ENCODE measurements at places on chromosomes 3 and 15.

DNA sequence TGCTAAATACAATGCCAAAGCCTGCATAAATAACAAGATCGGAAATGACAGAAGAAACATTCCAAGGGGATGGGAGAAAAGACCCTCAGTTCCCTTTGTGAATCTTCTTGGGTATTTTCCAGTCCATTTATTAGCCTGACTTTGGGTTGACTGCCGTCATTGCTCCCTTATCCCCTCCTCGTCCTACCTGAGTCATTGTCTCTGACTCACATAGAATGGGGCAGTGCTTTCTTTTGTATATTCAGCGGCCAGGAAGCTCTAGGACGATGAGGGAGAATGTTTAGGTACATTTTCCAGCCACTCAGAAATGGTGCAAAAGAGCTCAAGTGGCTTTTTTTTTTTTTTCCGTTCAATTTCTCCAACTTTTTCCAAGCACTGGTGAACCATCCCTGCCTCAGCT lies 71.6 kb downstream of the KAT2B start:
- no peak for DNase-seq

- no peak for DNase-seq
These were observed 48.6 kb upstream of the ULK4 start for GRCh38 chr3:42010530-42010929.

GRCh38 chr3:89440386-89440785 lies 333.0 kb downstream of the EPHA3 start:
- DNase-seq, result no peak

- no peak for DNase-seq
These were observed 215.1 kb downstream of the MYRIP start for GRCh38 chr3:40024526-40024925.

DNA sequence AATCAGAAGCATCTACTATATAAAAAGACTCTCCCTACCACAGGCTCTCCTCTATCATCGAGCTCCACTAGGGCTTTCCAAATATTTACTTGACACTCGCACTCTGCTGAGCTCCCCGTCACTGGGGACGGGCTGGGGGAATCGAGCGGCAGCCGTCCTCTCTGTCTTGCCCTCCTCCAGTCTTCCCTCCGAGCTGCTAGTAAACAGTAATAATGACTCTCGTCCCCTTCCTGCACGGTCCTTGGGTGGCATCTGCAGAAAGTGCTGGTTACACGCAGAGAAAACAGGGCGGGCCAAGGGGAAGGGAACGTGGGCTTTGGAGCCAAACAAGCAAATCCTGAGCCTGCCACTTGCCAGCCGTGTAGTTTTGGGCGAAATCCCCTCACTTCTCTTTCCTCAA lies 96.6 kb downstream of the LRIG1 start:
- no peak for DNase-seq

GRCh38 chr15:66931768-66932633 lies 133.4 kb upstream of the SMAD3 start:
- no peak for DNase-seq

GRCh38 chr3:100269410-100270214 lies 8.8 kb downstream of the TBC1D23 start:
- DNase-seq, result no peak

GRCh38 chr3:172276103-172276502 lies 172.2 kb downstream of the GHSR start:
- no peak for DNase-seq

DNA sequence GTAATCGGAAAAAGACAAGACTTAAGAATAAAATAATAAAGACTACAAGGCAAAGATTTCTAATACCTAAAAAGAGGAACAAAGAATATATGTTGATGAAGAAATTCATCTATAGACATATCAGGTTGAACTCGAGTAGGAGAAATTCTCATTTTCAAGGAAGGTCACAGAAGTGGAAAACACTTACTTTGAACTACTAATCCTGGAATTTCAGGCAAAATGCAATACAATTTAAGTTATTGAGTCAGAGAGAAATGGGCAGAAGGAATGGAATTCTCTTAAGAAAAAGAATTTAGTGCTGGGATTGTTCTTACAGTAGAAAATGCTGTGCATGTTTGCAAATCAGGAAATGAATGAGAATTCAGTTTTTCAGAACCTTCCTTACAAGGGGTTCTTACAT lies 135.9 kb upstream of the TGFBR2 start:
- DNase-seq, result no peak

DNA sequence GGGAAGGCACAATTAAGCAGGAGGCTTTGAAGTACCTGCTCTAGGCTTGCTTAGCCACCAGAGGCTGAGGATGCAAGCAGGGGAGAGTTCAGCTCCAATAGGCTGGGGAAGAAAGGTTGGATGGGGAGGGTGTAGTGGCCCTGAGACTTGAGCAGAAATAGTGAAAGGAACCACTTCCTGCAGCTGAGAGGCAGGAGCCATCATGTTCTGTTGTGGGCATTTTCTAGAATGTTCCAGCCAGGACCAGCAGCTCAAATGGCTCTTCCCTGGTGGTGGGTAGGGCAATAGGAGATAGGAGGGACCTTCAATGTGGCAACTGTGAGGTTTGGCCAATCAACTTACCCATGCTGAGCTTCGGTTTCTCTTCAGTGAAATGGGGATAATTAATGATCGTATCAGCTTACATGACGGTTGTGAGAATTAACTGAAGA lies 79.1 kb upstream of the CGNL1 start:
- no peak for DNase-seq

DNA sequence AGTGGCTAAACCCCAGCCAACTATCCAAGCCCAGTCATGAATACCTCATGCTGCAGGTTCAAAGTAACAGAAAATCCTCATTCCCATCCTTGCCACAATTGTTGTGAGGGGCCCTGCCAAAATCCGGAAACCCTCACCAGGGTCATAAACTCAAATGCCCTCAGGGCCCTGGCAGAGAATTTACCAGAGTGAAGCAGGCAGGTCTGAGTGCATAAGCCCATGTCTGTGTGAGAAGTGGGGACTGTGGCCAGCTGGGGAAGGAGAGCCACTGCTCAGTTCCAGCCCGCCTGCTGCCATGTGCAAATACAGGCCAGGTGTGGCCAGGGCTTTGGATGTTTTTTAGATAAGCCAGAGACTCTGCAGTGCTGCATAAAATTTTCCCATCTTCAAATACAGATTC lies 7.0 kb downstream of the CEP152 start:
- no peak for DNase-seq

DNA sequence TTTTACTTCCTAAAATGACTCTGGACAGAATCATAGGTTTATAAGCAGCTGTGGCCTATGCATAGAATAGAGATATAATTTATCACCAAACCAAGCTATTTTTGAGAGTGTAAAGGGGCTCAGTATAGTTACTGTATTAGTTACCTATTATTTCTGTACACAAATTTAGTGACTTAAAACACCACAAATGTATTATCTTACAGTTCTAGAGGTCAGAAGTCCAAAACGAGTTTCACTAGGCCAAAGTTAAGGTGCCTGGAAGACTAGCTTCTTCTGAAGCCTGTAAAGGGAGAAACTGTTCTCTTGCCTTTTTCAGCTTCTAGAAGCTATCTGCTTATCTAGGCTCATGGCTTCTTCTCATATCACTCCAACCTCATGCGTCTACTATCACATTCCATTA lies 30.1 kb downstream of the CCDC54 start:
- DNase-seq, result no peak

DNA sequence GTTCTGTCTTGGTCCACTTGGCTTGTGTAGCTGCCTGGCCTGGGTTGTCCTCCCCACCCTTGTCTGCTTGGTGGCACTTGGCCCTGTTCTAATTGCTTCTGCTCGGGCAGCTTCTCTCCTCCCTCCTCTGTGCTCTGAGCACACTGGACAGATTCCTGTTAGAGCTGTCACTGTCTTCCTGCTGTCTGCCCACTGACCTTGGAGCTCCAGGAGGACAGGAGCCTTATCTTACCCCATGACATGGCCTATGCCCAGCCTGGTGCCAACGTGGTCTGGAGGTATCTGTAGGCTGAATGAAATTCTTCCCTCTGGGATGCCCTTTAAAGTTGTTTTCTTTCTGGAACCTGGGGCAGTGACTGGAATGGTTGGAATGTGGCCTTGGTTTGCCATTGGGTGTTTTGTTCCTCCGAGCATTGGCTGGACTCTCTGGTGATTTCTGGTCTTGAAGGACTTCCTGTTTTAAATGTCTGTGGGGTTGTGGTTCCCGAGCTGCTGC lies 94.1 kb downstream of the FAM43A start:
- no peak for DNase-seq

GRCh38 chr15:29871401-29871800 lies 49.1 kb upstream of the TJP1 start:
- DNase-seq, result no peak

DNA sequence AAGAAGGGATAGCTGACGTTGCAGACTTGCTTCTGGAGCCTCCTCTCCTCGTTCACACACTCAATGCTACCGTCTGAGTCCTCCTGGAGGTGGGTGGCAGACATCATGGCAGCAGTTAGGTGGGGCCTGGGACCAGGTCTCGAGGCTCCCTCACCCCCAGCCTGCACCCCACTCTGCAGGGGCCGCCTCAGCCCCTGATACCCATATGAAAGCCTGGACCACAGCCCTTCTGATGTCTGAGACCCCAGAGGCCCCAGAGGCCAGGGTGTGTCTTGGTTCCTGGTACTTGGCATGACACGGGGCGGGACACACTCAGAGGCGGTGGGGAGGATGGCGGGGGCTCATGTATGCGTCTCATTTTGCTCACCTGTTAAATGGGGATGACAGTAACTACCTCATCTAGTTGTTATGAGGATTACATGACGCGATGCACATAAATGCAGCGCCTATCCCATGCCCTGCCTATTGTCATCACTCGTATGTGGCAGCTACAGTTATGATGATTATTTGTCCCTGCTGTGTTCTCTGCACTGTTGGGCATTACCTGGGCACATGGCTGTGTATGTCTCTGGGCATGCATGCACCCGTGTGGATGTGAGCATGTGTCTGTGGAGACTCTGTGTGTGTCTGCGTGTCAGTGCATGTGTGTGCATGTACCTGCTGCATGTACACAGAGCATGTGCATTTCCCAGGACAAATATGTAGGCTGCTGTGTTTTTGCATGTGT lies 39.9 kb downstream of the FEM1B start:
- DNase-seq, result no peak

DNA sequence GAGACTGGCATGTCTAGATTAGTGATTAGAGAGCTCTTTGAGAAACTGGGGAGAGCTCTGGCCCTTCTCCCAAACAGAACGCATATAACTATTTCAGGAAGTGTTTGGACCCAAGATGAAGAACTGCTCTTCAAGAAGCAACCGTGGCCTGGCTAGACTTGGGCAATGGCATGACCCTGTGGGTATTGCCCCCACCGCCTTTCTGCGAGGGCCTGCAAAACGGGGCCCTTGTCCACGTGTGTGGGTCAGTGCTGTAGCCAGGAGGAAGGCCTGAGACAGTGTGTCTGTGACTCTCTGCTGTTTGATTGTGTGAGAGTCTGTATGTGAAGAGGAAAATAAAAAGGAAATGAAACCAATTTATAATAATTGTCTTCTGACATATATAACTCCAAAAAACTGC lies 42.5 kb downstream of the EEFSEC start:
- no peak for DNase-seq

GRCh38 chr15:100725121-100726069 lies 123.0 kb downstream of the ASB7 start:
- DNase-seq, result no peak

DNA sequence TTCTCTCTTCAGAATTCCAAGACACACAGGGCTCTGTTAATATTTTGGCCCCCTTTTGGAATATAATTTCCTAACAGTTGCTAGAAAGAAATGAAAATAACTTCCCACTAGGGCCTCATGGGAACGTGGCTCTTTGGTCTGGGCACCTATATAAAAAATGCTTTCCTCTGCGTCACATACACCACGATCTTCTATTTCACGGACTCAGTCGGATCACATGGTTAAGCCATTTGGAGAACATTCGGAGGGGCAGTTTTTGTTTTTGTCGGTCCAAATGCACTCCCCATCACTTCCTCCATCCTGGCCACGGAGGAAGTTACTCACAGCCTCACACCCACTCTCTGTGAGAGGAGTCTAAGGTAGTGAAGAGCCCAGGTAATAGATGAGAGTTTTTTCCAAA lies 21.0 kb downstream of the TMEM44 start:
- no peak for DNase-seq

DNA sequence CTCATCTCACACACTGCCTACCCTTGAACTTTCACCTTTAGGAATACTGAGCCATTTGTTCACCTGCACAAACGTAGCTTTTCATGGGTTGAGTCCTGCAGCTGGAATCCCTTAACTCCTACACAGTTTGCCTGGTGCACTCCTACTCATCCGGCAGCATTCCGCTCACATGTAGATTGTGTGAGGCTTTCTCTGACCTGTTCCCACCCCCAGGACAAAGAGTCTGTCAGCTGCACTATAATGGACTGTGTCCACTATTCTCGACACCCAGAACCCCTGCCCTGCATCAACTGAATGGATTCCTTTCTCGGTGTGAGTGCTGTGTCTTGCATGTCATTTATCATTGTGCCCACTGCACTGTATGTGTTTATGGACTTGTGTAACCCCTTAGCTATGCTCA lies 54.9 kb downstream of the EPHB3 start:
- DNase-seq, result no peak

DNA sequence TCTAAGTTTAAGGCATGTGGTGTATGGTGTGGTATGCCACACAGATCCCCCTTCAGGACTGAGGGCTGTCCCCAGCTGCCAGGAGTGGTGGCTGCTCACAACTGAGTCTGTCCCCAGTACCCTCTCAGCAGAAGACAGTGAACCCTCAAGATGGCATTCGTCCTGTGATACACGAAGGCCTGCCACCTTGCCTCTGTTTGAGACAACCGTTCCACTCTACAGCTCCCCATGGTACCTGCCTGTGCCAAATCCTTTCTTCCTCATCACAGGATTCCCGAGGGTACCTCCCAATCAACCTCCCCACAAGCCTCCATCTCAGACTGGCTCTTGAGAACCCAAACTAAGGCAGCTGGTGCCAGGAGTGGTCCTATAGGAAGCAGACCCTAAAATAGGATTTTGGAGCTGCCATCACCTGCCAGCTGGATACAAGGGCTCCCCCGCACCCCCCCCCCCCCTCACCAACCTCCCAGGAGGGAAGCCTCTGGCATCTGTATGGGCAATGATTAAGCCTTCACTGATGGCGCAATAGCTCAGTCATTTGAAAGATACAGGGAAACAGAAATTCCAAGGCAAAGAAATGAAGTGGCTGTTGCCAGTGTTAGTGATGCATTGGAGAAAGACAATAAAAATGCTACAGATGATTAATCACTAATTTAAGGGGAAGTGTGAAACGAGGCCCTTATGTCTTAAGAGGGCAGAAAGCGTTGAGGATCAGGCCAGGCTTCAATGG lies 230.0 kb upstream of the LYSMD4 start:
- no peak for DNase-seq

GRCh38 chr3:34863485-34863884 lies 775.8 kb upstream of the ARPP21 start:
- DNase-seq, result no peak

DNA sequence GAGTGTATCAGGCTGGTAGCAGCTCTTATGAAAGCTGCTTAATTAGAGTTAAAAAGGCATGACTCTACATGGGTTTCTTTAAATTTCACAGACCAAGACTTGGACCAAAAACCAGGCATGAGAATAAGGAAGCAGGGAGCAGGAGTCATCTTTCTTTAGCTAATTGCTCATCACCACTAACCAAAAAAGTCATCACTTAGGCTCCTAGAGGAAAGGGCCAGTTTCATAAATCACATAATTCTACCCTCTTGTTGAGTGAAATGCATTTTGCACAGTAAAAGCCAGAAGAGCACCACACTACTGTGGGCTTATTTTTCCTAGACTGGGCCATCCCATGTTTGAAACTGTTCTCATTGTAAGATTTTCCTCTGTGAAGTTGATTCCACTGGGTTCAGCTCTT lies 175.6 kb downstream of the GREM1 start:
- no peak for DNase-seq
